Tibial nerve (tissue), 4 donors: ENCODE measurements at places on chromosomes 1 and 21. TPM values are rescaled to one million over a fixed set of nuclear protein-coding genes. Genes with fewer than 3 reads are reported as not detected.

Gene AUNIP
- not detected for total RNA-seq

Gene GJA4
- total RNA-seq: 48.7 TPM

Gene GPR3
- total RNA-seq: not detected

DNA sequence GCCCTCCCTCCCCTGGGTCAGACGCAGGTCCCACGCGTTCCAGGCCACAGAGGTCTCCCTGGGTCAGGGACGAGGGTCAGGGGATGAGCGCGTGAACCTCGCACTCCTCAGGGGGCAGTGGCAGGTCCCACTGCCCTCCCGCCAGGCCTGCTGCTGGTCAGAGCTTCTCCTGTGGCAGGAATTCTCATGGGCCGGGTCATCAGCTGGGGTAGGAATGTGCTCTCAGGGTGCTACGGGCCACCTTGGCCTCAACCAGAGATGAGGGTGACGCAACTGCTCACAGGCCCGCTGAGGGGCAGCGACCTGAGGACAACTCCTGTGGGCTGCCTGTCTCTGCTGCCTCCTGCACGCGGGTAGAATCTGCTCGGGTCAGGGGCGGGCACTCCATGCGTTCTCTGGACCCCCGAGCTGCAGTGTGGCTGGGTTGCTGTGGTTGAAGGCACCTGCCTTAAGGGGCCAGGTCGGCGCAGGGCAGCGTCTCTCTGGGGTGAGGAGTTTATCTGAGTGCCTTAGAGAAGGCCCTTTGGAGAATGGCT is 128.8 kb downstream of the PRDM16 start:
- DNase-seq: no peak

GRCh38 chr1:32028746-32029145 is 15.1 kb downstream of the KHDRBS1 start:
- no peak for DNase-seq

DNA sequence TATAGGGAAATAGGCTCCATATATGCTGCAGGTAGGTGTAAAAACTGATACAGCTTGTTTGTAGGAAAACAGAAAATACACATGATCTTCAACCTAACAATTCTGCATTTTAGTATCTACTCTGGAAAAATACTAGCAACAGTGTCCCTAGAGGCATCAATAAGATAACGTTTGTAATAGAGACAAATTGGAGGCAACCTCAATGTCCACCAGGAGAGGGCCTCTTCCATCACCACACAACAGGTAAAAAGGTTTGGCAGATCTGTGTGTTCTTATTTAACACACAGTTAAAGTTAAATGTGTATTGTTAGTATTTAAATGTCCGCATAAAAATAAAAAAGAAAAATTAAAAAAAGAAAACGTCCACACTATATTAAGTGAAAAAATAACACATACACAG is 5.4 kb downstream of the EIF2D start:
- no peak for DNase-seq

DNA sequence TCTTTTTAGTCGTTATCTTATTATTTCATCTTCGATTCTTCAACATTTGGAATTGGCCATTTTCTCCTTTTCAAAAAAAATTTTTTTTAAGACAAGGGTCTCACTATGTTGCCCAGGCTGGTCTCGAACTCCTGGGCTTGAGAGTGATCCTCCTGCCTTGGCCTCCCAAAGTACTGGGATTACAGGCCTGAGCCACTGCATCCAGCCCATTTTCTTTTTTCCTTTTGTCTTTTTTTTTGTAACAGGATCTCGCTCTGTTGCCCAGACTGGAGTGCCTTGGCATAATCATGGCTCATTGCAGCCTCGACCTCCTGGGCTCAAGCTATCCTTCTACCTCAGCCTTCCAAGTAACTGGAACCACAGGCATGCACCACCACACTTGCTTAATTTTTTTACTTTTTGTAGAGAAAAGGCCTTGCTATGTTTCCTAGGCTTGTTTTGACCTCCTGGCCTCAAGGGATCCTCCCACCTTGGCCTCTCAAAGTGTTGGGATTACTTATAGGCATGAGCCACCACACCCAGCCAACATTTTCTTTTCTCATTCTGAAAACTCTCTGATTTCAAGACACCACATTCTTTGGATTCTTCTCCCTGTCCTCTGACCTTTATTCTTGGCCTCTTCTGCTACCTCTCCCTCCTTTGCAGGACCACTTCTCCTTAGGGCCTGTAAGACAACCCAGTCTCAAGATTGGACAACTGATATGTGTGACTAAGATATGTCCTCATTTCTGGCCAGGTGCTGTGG is 6.0 kb upstream of the MAP1LC3C start:
- DNase-seq: no peak
